Breast epithelium (tissue), 4 donors: ENCODE measurements at places on chromosomes 6 and 20. TPM values are rescaled to one million over a fixed set of nuclear protein-coding genes. Genes with fewer than 3 reads are reported as not detected.
A peak's percentile ranks its signal among the peaks of the same experiment; 100 is the strongest.

GRCh38 chr20:21371193-21371592, 26.1 kb downstream of the NKX2-4 start:
- H3K36me3 ChIP-seq = no peaks in the 10 kb centered on the region
- no peaks in the 10 kb centered on the region for H3K27me3 ChIP-seq
- peaks cover 3% of the 10 kb centered on the region for H3K4me1 ChIP-seq
- no peak overlapping the region for H3K27ac ChIP-seq
- H3K4me3 ChIP-seq = no peak overlapping the region
- no peak for DNase-seq

GRCh38 chr6:168886964-168887363, 366.7 kb downstream of the THBS2 start:
- no peaks in the 10 kb centered on the region for H3K36me3 ChIP-seq
- DNase-seq = no peak
- no peak overlapping the region for H3K27ac ChIP-seq
- no peak overlapping the region for H3K4me3 ChIP-seq
- H3K4me1 ChIP-seq = no peaks in the 10 kb centered on the region

- no peaks in the 10 kb centered on the region for H3K36me3 ChIP-seq
- H3K4me1 ChIP-seq = no peaks in the 10 kb centered on the region
- no peak overlapping the region for H3K27ac ChIP-seq
- no peak overlapping the region for H3K4me3 ChIP-seq
- DNase-seq = no peak
- H3K27me3 ChIP-seq = no peaks in the 10 kb centered on the region
Measured at GRCh38 chr6:164898412-164898811, 411.0 kb downstream of the C6orf118 start.

DNA sequence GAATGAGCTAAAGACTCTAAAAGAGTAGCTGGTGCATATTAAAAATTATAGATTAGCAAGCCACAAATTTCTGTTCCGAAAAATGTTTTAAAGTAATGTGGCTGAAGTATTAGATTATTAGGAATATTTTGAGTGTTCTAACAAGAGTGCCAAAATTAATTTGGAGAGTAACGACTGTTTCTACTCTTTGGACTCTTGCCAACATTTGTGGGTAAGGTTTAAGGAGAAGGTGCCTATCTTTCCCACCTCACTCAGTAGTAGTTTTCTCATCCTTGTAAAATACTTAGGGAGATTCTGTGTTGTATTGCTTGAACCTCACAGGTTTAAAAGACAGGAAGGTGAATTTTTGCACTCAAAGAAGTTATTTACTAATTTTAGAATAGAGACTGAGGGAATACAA, 5.0 kb downstream of the HSF2 start:
- no peaks in the 10 kb centered on the region for H3K36me3 ChIP-seq
- no peak overlapping the region for H3K4me3 ChIP-seq
- H3K4me1 ChIP-seq = no peaks in the 10 kb centered on the region

DNA sequence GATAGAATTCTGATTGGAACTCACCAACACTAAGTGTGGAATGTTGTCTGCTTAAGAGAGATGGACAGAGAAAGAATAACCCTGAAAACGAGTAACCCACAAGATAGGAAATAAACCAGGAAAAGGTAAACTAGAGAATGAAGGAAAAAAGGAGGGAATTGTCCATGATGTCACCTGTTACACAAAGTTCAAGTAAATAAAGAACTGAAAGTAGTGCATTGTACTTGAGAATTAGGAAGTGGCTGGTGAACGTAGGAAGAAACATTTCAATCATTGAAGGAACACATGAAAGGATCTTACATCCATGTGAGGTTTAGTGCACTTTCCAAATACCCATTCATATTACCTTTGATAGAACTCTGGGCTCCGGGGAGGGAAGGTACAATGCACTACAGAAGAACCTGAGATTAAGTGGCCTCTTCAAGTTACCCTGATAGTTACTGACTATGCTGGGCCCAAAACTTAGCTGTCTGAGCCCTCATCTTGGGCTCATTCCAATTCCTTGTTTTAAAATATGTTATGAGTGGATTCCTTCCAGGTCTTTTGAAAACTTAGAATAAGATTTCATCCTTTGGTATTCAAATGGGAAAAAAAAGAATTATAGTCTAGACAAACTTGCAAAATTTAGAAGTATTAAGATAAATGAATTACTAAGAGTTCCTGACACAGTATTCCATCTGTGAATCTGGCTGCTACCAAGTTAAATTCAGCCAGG, 1.1 kb upstream of the STX7 start:
- H3K36me3 ChIP-seq = no peaks in the 10 kb centered on the region
- peak overlapping the region; percentile 97 for H3K4me3 ChIP-seq
- DNase-seq = no peak
- H3K4me1 ChIP-seq = no peaks in the 10 kb centered on the region

DNA sequence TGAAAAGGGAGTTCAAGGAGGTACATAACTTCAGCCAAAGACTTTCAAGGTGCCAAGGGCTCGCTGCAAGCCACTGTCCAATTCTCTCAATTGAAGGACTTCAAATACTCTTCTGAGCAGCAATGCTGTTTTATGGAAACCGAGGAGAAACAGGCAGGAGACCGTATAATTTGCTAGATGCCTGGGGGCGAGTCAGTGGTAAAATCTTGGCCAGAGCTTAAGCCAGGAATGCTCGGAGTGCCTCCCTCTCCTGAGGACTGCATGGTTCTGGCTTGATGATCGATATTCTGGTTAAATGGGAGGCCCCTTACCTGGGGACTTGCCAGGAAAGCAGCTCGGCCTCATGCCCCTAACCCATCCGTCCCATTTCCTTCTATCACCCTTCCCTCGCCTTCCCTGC, 35.8 kb upstream of the NOP56 start:
- no peak overlapping the region for H3K27ac ChIP-seq
- DNase-seq = no peak
- H3K27me3 ChIP-seq = no peaks in the 10 kb centered on the region
- no peaks in the 10 kb centered on the region for H3K4me1 ChIP-seq
- no peak overlapping the region for H3K4me3 ChIP-seq
- H3K36me3 ChIP-seq = no peaks in the 10 kb centered on the region

GRCh38 chr20:63252284-63252711, 2.0 kb downstream of the NKAIN4 start:
- no peak overlapping the region for H3K27ac ChIP-seq
- no peaks in the 10 kb centered on the region for H3K36me3 ChIP-seq
- no peak overlapping the region for H3K4me3 ChIP-seq
- H3K4me1 ChIP-seq = peaks cover 4% of the 10 kb centered on the region

DNA sequence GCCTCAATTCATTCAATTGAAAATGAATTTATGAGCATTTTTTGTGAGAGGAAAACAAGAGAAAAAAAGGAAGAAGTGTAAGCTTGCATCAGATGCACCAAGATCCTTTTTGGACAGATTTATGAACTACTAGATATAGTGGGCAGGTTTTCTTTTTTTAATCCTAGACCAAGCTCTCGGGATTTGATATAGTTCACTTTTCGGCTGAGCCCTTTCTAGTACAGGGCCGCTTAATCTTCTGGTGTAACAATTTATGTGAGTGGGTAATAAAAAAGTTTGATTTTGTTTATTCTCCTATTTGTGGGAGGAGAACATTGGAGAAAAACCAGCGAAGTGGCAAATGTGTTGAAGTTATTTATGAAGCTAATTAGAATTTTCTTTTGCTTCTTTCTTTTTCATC, 538.0 kb downstream of the UTRN start:
- H3K4me1 ChIP-seq = no peaks in the 10 kb centered on the region
- no peaks in the 10 kb centered on the region for H3K36me3 ChIP-seq
- H3K4me3 ChIP-seq = no peak overlapping the region
- no peak overlapping the region for H3K27ac ChIP-seq

The TREML2 gene
- not detected for total RNA-seq

DNA sequence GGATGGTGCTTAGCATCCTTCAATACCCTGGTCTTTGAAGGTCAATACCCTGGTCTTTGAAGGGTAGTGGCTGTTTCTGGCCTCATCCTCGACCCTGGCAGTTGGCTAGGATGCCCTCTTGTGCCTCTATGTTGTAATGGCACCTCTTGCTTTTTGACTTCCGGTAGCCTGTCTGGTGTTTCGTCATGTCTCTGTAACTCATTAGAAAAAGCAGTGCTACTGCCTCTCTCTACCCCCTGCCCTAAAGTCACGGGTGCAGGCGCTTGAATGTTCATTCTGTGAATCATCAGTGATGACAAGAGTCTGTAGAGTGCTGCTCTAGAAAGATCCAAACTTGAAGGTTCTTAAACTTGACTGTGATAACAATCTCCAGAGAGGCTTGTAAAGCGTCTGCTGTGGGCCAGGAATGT, 28.3 kb downstream of the RSPO4 start:
- H3K36me3 ChIP-seq = no peaks in the 10 kb centered on the region
- H3K27me3 ChIP-seq = no peaks in the 10 kb centered on the region
- no peaks in the 10 kb centered on the region for H3K4me1 ChIP-seq
- no peak overlapping the region for H3K27ac ChIP-seq

DNA sequence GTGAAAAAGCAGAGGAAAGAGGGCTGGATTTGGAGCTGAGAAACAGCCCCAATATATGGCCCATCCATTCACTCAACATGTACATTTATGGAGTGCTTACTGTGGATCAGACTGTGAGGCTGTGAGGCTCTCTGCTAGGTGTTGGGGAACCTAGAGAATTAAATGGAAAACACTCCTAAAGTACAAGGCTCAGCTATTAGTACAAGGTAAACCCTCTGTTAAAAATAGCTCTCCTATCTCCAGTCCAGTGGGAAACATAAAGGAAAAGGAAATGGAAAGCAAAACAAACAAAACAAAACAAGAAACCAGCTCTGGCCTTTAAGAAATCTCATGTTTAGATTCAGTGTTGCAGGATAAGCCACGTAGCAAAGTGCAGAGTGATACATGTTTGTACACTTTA, 35.0 kb downstream of the LY86 start:
- no peaks in the 10 kb centered on the region for H3K36me3 ChIP-seq
- no peak for DNase-seq
- H3K27ac ChIP-seq = no peak overlapping the region
- no peak overlapping the region for H3K4me3 ChIP-seq
- no peaks in the 10 kb centered on the region for H3K27me3 ChIP-seq

DNA sequence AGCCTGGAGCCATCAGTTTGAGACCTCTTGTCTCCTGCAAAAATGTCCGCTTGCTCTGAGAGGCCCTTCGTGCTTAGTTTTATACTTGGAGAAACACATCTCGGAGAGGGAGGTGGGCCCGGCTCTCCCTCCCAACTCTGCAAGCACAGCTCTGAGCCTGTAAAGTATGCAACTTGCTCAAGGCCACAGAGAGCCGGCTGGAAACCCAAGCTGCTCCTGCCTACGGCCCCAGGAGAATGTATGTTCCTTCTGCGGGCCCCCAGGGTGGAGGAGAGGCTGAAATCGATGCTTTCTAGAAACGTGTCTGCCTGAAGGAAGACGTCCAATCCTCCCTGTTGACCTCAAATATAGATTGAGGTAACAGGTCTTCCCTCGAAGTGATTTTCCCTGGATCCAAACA, 205.4 kb downstream of the PREX1 start:
- no peak for DNase-seq
- H3K36me3 ChIP-seq = no peaks in the 10 kb centered on the region
- H3K4me3 ChIP-seq = no peak overlapping the region
- H3K27ac ChIP-seq = no peak overlapping the region

The LY6G6D gene
- not detected for total RNA-seq

GRCh38 chr20:53255102-53255710, 283.0 kb downstream of the TSHZ2 start:
- H3K4me1 ChIP-seq = no peaks in the 10 kb centered on the region
- no peak for DNase-seq
- no peaks in the 10 kb centered on the region for H3K36me3 ChIP-seq
- H3K27ac ChIP-seq = no peak overlapping the region
- no peaks in the 10 kb centered on the region for H3K27me3 ChIP-seq
- no peak overlapping the region for H3K4me3 ChIP-seq

DNA sequence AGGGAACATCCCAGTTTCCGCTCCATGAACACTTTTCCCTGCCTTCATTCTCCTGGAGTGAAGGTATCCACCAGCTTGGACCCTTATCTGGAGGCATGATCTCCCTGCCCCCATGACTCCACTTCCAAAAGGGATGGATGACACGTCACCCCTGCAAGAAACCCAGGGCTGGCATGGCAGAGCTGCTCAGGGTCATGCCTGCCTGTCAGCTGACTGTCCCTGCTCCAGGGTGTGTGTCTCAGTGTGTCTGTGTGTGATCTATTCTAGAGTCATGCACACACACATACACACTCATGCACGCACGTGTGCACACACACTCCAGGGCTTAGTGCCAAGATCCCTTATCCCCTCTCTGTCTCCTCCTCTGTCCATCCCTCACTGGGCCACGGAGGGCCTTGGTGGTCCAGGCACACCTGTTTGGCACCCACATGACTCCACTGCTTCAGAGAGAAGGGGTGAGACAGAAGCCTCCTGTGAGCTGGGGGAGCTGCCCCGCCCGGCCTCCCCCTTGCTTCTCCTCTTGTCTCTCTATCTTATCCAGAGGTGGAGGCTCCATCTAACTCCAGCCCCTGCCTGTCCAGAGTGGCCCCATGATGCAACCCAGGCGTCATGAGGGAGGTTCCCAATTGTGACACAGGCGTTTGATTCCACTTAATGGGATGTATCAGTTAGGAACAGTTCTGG, 290.9 kb downstream of the CDC5L start:
- no peaks in the 10 kb centered on the region for H3K36me3 ChIP-seq
- no peaks in the 10 kb centered on the region for H3K4me1 ChIP-seq
- no peak overlapping the region for H3K27ac ChIP-seq

GRCh38 chr20:4090756-4091489, 75.6 kb upstream of the RNF24 start:
- H3K27me3 ChIP-seq = no peaks in the 10 kb centered on the region
- H3K4me3 ChIP-seq = no peak overlapping the region
- no peaks in the 10 kb centered on the region for H3K4me1 ChIP-seq
- DNase-seq = no peak
- H3K27ac ChIP-seq = no peak overlapping the region

The CLIC1 gene
- 318 TPM for total RNA-seq

The DDRGK1 gene
- total RNA-seq = 87.1 TPM

GRCh38 chr6:166318649-166319600, 10.7 kb upstream of the PRR18 start:
- no peak for DNase-seq
- H3K4me3 ChIP-seq = no peak overlapping the region
- H3K27me3 ChIP-seq = no peaks in the 10 kb centered on the region
- H3K27ac ChIP-seq = no peak overlapping the region
- no peaks in the 10 kb centered on the region for H3K36me3 ChIP-seq
- H3K4me1 ChIP-seq = no peaks in the 10 kb centered on the region

The CST9L gene
- total RNA-seq = not detected

- no peaks in the 10 kb centered on the region for H3K27me3 ChIP-seq
- peak overlapping the region; percentile 60 for H3K4me3 ChIP-seq
- peak overlapping the region; percentile 72 for H3K27ac ChIP-seq
- H3K36me3 ChIP-seq = peaks cover 16% of the 10 kb centered on the region
- DNase-seq = no peak
Measured at GRCh38 chr6:43510827-43511163, 649 bp upstream of the LRRC73 start.

GRCh38 chr6:167788563-167788903, 38.2 kb upstream of the AFDN start:
- H3K36me3 ChIP-seq = no peaks in the 10 kb centered on the region
- no peaks in the 10 kb centered on the region for H3K27me3 ChIP-seq
- no peak overlapping the region for H3K4me3 ChIP-seq
- DNase-seq = no peak
- H3K27ac ChIP-seq = no peak overlapping the region

- no peaks in the 10 kb centered on the region for H3K36me3 ChIP-seq
- no peak overlapping the region for H3K4me3 ChIP-seq
- DNase-seq = no peak
- H3K27ac ChIP-seq = no peak overlapping the region
- no peaks in the 10 kb centered on the region for H3K27me3 ChIP-seq
Measured at GRCh38 chr6:124943658-124944057, 18.6 kb upstream of the RNF217 start.
